ENCODE measurements at places on chromosomes 3 and 15.

DNA sequence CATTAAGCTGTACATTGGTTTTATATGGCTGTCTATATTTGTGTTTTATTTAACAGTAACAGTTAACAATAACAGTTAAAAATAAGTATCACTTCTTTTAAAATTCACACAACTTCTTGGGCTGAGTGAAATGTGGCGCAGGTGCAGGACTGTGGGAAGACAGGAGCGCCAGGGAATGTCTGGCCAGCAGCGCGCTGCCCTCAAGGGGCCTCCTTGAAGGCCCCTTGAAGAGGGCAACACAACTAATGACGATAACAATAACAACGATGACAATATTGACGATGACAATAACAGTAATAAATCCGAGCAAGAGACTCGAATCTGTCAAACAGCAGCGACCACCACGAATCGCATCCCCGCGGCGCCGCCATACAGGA, 411 bp upstream of the PPP2R3A start:
- no peak for DNase-seq

DNA sequence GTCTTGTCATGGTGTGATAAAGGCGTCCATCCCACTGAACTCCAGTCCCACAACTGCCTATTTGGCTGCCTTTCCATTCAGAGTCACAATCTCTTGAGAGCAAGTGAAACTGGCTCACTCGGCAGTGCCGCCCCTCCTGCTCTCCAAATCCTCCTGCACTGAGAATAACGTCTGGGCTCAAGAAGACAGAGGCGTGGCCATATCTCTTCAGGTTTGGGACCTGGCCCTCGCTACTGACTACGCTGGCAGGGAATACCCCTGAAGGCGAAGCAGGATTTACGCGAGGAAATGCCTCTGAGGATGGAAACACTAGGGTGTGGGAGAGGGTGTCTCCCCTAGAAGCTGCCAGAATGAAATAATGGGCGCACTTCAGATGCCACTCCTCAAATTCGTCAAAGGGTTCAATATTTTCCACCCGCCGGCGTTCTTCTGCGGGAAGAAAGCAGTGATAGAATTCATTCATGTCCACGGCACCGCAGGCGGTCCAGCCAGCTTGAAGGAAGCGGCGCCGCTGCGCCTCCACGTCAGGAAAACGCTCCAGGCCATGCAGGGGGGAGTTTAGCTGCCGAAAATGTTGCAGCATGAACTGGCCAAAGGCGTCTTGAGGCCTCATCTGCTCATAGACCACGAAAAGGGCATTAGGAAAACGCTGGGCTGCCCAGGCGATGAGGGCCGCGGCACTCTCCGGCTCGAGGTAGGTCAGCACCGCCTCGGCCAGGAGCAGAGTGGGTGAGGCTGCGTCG, 985 bp downstream of the LCMT2 start:
- no peak for DNase-seq

DNA sequence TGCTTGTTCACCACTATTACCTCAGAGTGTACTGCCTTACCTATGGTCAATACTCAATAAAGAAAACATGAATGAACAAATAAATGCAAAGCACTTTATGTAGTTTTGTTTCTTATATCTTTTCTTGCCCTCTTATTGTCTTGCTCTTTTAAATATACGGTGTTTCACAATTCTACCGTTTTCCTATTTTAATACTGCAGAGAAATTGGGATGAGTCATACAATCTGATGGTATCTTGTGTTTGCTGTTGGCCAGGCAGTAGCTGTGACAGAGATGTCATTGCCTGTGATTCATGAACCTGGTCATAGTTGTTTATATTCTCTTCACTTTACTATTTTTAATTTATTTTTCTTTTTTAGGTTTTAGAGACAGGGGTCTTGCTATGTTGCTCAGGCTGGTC, 48.3 kb downstream of the SERP1 start:
- no peak for DNase-seq

DNA sequence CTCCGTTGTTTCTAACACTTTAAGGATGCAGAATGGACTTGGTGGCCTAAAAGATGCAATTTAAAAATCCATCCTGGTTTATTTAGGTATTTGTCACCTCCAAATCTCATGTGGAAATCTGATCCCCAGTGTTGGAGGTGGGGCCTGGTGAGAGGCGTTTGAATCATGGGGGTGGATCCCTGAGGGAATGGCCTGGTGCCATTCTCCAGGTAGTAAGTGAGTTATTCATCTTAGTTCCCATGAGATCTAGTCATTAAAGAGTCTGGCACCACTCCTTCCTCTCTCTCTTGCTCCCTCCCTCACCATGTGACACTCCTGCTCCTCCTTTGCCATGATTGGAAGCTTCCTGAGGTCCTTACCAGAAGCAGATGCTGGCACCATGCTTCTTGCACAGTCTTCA, 339.1 kb downstream of the NTRK3 start:
- no peak for DNase-seq

DNA sequence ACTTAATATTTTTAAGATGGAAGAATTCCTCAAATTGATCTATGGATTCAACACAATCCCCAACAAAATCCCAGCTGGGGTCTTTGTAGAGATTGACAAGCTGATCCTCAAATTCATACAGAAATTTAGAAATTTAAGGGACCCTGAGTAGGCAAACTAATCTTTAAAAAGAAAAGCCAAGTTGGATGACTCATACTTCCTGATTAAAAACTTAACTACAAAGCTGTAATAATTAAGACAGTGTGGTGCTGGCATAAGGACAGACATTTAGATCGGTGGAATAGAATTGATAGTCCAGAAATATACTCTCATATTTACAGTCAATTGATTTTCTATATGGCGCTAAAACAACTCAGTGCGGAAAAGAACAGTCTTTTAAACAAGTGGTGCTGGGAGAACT, 11.6 kb downstream of the FAM162A start:
- DNase-seq = no peak

GRCh38 chr15:63490345-63491034, 13.9 kb upstream of the USP3 start:
- no peak for DNase-seq

- no peak for DNase-seq
Measured at GRCh38 chr15:41492597-41493204, 973 bp upstream of the ITPKA start.
